Dermis blood vessel endothelial cell (primary cell): ENCODE measurements at places on chromosomes 16 and 17. TPM values are rescaled to one million over a fixed set of nuclear protein-coding genes. Genes with fewer than 3 reads are reported as not detected.

Gene HES7
- 0.09 TPM in 1 of 2 replicates, not detected in the other for total RNA-seq

Gene LRRC75A
- 2.6 and 4.5 TPM in 2 replicates for total RNA-seq

Gene IGSF6
- total RNA-seq, result not detected in 2 replicates

Gene ZSCAN10
- total RNA-seq, result not detected in 2 replicates

Gene NOD2
- 0.51 and 1.6 TPM in 2 replicates for total RNA-seq
